ENCODE measurements at places on chromosomes 11 and 22. TPM values are rescaled to one million over a fixed set of nuclear protein-coding genes. Genes with fewer than 3 reads are reported as not detected.
A peak's percentile ranks its signal among the peaks of the same experiment; 100 is the strongest.

DNA sequence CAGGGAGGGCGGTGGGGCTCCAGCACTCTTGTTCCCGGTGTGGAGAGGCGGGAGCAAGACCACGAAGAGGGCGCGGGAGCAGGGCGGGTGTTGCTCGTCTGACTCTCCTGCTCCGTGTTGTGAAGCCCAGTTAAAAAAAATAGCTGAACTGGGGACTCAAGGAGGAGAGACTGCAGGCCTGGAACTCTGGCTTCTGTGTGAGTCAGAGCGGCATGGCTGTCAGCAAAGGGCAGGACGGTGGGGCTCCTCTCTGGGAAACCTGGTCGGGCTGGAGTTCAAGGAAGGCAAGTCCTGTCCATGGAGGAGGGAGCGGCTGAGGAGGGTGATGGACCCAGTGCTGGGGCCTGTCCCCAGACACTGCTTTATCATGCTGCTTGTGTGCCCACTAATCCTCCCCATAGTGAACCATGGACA is 152.3 kb downstream of the FEZ1 start:
- no peak for DNase-seq

GRCh38 chr11:114161486-114162250 is 102.2 kb downstream of the ZBTB16 start:
- no peak for DNase-seq

DNA sequence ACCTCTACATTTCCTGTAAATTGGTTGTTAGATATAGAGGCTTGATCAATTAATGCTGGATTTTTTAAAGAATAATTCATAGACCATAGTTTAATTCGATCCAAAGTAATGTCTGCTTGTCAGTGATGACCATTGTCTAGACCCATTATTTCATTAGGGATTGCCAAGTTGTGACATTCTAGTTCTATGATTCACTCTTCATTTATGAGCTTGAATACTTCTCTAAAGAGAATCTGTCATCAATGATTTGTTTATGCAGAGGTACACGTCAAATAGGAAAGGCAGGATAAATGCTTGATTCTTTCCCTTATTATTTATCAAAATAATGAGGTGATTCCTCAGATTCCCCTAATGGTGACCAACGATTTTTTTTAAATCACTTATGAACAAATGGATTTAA is 24.0 kb upstream of the ROBO3 start:
- DNase-seq: no peak

- no peak for DNase-seq
Observed at GRCh38 chr22:46657655-46657953, 37.4 kb downstream of the GRAMD4 start.

GRCh38 chr11:36211761-36212430 is 77.3 kb downstream of the COMMD9 start:
- no peak for DNase-seq

- peak; percentile 35 for DNase-seq
Observed at GRCh38 chr11:61791737-61792309, 576 bp downstream of the TMEM258 start.

- DNase-seq: no peak
Observed at GRCh38 chr11:121318848-121319834, 26.6 kb downstream of the SC5D start.

DNA sequence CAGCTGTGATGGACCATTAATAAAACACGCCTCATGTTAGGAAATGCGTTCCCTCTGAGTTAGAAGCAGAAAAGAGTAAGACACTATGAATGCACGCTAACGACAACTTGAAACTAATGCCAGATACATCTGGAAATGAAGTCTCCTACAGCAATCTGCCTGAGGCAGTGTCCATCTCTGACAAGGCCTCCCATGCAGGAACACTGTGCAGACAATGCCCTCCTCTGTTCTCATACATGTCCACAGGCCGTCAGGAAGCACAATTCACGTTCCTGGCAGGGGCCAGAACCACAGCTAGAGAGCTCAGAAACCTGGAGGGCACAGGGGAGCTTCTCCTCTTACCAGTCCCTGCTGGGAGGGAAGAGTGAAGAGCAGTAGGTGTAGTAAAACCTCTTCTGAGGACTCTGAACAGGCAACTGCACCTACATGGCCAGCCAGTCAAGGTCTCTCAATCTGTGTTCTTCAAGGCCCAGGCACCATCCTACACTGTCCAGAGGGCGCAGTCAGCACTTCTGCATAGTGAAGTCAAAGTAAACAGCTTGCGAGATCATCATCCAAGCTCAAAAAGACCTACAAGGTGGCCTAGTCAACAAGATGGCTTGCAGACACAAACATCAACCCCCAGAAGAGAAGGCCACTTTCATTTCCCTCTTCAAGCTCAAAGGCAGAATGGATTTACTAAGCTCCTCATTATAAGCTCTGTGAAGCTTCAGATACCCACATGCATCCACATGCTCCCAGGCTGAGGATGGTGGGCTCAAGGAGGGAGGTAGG is 41.5 kb upstream of the CYP2D6 start:
- no peak for DNase-seq

DNA sequence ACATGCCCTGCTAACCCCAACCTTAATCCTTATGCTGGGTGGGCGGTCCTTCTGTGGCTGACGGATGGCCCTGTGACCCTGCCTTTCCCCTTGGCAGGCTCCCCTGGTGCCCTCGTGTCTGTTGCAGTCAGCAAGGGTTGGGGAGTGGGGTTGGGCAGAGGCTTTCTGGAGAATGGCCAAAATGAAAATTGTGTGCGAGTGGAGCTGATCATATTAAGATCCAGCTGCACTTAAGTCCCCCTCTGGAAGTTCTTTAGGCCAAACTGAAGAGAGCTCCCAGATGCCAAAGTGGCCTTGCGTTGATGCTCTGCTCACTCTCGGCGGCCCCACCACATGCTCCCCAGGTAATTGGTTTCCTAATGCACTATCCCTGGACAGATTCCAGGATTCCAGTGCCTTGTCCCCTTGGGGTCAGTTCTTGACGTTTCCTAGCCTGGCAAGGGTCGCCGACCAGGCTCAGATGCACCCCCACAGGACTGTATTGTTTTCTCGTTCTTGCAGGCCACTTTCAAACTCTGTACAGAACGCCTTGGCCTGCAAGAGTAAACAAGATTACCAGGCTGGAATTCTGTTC is 16.4 kb upstream of the C11orf96 start:
- DNase-seq: no peak

OR51B4 gene
- total RNA-seq: not detected

OR52B2 gene
- not detected for total RNA-seq

MAJIN gene
- not detected for total RNA-seq

TMEM80 gene
- 24.5 TPM for total RNA-seq

VSTM5 gene
- total RNA-seq: 0.27 TPM

ABCC8 gene
- 4.1 TPM for total RNA-seq

YAP1 gene
- total RNA-seq: 98.9 TPM

PHETA2 gene
- 7.1 TPM for total RNA-seq

CACNA1I gene
- 2.1 TPM for total RNA-seq

MOGAT2 gene
- 0.11 TPM for total RNA-seq

SYT7 gene
- total RNA-seq: 18.2 TPM

ZDHHC13 gene
- 23.6 TPM for total RNA-seq
